ENCODE measurements at places on chromosomes 1 and 21.

GRCh38 chr1:88239205-88239604 is 444.9 kb upstream of the PKN2 start:
- DNase-seq, result no peak

DNA sequence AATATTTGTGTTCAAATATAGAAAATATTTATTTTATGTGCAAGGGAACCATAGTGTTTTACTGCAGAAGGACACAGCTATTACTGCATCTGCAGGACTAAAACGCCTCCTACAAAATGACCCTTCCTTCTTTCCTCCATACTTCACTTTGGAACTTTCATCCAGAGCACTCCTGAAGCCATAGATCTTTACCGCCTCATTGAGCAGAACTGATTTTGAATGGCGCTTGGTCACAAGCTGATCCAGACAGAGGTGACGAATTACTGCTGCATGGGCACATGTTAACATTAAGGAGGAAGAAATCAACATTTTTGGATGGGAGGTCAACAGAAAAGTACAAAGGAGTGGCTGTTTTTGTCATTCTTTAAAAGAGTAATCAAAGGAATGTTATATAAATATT is 931.6 kb downstream of the NCAM2 start:
- no peak for DNase-seq

GRCh38 chr1:56477164-56478111 is 101.9 kb downstream of the PLPP3 start:
- peak; percentile 67 for DNase-seq

- peak; percentile 26 for DNase-seq
These were observed 95.5 kb upstream of the IVNS1ABP start for GRCh38 chr1:185412385-185413087.

GRCh38 chr1:166383635-166384346 is 217.0 kb upstream of the FAM78B start:
- no peak for DNase-seq

DNA sequence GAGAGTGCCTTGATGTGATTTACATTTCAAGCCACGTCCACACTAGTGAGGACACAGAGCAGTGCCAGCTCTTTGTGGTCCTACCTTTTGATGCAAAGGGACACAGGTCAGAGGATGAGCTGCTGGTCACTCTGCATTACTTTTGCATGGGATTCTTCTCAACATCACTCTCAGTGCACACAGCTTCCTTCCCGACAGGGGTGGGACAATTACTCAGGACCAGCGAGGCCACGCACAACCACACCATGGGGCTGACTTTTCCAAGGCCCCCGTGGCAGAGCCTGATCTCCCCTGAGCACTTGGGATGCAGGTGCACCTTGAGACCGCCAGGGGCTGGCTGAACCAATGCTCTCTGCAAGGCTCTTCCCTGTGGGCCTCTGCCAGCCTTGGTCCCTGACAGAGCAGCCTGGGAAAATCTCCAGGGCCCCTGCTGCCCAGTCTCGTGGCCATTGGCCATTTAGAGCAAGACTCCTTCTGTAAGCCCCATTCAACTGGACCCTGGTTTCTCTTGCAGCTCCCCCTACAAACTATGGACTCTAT is 13.2 kb upstream of the PRAMEF12 start:
- no peak for DNase-seq

DNA sequence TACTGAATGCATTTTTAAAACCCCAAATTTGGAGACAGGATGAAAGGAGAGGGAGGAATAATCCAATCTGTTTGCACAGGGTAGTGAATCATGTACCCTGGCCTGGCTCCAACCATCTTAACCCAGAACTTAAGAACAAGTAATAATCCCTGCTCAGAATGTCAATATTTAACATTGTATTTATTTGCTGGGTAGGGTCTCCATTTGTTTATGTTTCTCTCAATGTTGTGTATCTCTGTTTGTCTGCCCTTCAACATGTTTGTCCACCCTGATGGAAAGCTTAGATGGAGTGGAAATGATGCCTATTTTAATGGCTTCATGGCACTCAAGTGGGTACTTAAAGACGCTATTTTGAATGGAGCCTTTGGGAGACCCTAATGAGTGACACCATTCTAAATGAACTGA is 54.4 kb upstream of the CDC42BPA start:
- no peak for DNase-seq

All from small intestine (tissue), 16 donors.